ENCODE measurements at places on chromosomes 16 and 17.

GRCh38 chr17:66951605-66951953 is 12.9 kb upstream of the CACNG4 start:
- DNase-seq: no peak

- peak; percentile 0 for DNase-seq
Observed at GRCh38 chr16:9695152-9695551, 487.1 kb downstream of the GRIN2A start.

DNA sequence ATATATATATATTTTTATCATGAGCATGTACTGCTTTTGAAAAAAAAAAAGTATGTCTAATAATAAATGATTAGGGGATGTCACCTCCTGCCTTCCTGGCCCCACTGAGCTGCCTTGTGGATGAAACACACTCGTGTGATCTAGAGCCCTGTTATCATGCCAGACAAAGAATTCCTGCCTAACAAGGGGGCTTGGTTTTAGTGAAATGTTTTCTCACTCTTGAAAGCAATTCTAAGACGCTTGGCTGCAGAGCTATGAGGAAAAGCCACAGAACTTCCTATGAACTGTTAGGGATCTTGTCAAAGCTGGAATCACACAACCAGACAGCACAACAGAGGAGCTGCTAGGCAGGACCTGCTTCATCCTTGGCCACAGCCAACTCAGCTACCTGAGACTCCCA is 4.0 kb downstream of the ZDHHC1 start:
- no peak for DNase-seq

- DNase-seq: no peak
Observed at GRCh38 chr17:37361543-37361942, 14.2 kb upstream of the C17orf78 start.

GRCh38 chr16:67548265-67549126 is 13.8 kb upstream of the CTCF start:
- DNase-seq: no peak

Measured in ELR (cell line).